ENCODE measurements at places on chromosomes 4 and X. TPM values are rescaled to one million over a fixed set of nuclear protein-coding genes. Genes with fewer than 3 reads are reported as not detected.

The ARHGAP36 gene
- total RNA-seq, result not detected

The XAGE1A gene
- not detected for total RNA-seq

The PRDM5 gene
- total RNA-seq, result 6.2 TPM

The CENPVL3 gene
- not detected for total RNA-seq

The NPNT gene
- total RNA-seq, result 0.11 TPM

The ZCCHC12 gene
- not detected for total RNA-seq

The SMIM10 gene
- total RNA-seq, result 2.5 TPM

The SPANXN3 gene
- not detected for total RNA-seq

The TBC1D25 gene
- total RNA-seq, result 6.2 TPM

The GAGE1 gene
- total RNA-seq, result not detected

The PLAC8 gene
- total RNA-seq, result not detected

The SLC10A4 gene
- total RNA-seq, result 0.09 TPM

The CSAG1 gene
- total RNA-seq, result not detected

The PAGE5 gene
- total RNA-seq, result not detected

The PLAC1 gene
- total RNA-seq, result not detected

The EGFL6 gene
- not detected for total RNA-seq

The PITX2 gene
- 0.09 TPM for total RNA-seq

The FGF2 gene
- total RNA-seq, result 7.9 TPM

The DRP2 gene
- not detected for total RNA-seq

The LAP3 gene
- 75.6 TPM for total RNA-seq

The C4orf50 gene
- under 0.01 TPM for total RNA-seq

The SLC6A14 gene
- not detected for total RNA-seq

The MAGEA2B gene
- total RNA-seq, result not detected

The NMU gene
- not detected for total RNA-seq

The CFAP99 gene
- total RNA-seq, result not detected

The GPR82 gene
- total RNA-seq, result not detected

The SHROOM4 gene
- 23.6 TPM for total RNA-seq
